H1 (cell line): ENCODE measurements at places on chromosomes 6 and 20. TPM values are rescaled to one million over a fixed set of nuclear protein-coding genes. Genes with fewer than 3 reads are reported as not detected.

DNA sequence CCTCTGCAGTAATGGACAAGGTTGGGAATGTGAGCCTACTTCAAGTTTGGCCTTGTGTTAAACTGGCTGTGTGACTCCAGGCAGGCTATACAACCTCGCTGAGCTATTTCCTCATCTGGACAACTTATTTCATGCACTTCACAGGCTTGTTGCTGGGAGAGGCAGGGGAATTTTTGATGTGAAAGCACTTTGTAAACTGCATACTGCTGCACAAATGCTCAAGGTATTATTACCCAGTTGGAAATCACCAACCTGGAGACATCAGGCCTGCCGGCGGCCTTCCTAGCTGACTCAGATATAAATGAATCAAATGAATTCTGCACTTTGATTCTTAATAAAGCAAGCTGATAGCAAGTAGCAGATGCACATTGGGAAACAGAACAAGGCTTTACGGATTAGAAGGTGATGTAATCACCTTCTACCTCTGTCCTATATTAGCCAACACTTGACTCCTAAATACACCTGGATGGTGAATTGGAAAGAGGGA is 10.1 kb downstream of the JARID2 start:
- H3K27ac ChIP-seq = no peak overlapping the region
- H3K36me3 ChIP-seq = peaks cover 29% of the 10 kb centered on the region
- DNase-seq = no peak
- H3K27me3 ChIP-seq = no peaks in the 10 kb centered on the region

DNA sequence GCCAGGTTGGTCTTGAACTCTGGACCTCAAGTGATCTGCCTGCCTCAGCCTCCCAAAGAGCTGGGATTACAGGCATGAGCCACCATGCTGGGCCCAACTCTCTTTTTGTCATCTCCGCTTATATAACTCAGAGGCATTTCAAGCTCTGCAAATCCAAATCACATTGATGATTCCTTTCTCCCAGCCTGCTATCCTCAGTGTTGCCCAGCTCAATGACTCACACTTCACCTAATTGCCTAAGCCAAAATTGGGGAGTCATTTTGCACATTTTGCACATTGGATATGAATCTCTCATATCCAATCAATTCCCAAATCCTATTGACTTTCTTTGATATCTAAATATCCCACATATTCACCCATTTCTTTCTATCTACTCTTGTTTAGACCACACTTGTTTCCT is 3.9 kb downstream of the UTRN start:
- H3K27me3 ChIP-seq = no peaks in the 10 kb centered on the region
- no peak overlapping the region for H3K4me3 ChIP-seq
- peaks cover 18% of the 10 kb centered on the region for H3K36me3 ChIP-seq
- no peak overlapping the region for H3K27ac ChIP-seq
- H3K4me1 ChIP-seq = peaks cover 5% of the 10 kb centered on the region; the same call in 1 of the 2 replicates

ULBP3 gene
- 3.3 and 4.2 TPM in 2 replicates for total RNA-seq

GRCh38 chr6:99110029-99110428 is 162.3 kb upstream of the FBXL4 start:
- H3K4me1 ChIP-seq = no peaks in the 10 kb centered on the region
- no peak for DNase-seq
- no peak overlapping the region for H3K27ac ChIP-seq

PIGT gene
- 64.3 and 66.0 TPM in 2 replicates for total RNA-seq
